CD4-positive, alpha-beta T cell treated with Interleukin-15 for 1 hour (primary cell): ENCODE measurements at places on chromosomes 1 and 21.

DNA sequence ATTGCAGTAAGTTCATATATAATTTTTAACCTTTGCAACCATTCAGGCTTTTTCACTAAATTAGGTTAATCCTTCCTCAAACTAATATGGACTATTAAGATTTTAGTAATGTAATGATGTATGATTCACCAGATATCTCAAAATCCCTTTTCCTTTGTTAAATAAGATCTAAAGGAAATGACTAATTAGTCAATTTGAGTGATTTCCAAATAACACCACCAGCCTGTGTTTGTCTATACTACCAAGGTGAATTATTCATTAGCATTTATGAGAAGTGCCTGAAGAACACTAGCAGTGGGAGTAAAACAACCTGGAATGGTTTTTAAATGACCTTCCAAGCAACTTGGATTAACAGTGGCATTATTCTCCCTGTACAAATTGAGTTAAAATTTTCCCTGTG lies 670.6 kb upstream of the PKN2 start:
- no peak for DNase-seq

GRCh38 chr1:42417166-42417565 lies 36.6 kb downstream of the RIMKLA start:
- no peak for DNase-seq

- DNase-seq = no peak
Measured at GRCh38 chr1:92329347-92330129, 30.7 kb downstream of the RPAP2 start.

- peak; percentile 26 for DNase-seq
Measured at GRCh38 chr1:31183927-31184554, 55.6 kb downstream of the NKAIN1 start.

DNA sequence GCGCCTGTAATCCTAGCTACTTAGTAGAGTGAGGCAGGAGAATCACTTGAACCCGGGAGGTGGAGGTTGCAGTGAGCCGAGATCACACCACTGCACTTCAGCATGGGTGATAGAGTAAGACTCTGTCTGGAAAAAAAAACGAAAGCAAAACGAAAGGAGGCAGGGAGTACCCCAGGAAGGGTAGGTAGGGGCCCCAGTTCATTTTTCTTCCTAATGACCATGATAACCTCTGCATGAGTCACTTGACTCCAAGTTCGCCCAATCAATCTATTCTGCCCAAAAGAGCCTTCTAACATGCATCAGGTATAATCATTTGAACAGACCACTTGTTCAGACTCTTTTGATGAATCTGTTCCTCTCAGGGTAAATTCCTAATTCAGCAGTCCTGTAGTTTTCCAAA lies 13.2 kb upstream of the TMEM201 start:
- DNase-seq = no peak

DNA sequence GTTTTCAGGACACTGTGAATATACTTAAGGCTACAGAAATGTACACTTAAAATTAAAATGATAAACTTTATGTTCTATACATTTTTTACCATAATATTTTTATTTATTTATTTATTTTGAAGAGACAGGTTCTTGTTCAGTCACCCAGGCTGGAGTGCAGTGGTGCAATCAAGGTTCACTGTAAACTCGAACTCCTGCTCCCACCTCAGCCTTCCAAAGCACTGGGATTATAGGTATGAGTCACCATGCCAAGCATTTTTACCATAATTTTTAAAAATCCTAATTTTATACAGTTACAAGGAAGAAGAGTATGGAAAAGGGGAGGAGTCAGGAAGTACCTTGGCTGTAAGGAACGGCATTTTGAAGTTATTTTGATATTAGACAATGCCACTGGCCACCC lies 23.6 kb upstream of the ANGPTL3 start:
- no peak for DNase-seq

DNA sequence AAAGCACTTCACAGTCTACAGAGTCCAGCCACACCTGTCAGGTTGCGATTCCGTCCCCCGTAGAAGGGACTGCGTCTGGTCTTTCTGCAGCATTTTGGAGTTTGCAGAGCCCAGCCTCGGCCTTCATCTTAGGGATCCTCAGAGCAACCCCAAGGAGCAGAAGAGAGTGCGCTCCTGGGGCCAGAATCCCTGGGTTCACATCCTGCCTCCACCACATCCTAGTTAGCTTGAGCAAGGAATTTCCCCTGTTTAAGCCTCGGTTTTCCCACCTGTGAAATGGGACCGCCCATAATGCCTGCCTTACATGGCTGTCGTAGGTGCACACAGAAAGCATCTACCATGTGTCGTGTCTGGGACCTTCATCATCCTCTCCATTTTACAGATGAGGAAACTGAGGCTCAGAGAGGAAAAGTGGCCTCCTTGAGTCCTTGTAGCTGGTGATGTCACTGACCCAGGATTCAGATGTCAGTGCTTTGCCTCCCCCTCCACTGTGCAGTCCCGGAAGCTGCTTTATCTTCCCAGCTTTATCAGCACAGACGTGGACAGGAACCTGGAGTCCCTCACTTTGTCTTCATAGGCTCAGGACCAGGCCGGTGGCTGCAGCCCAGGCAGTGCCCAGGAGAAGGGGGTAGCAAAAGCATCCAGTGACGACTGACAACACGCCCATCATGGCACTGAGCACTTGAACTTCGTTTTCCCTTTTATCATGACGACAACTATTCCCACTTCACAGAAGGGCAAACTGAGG lies 438.5 kb downstream of the MATN1 start:
- no peak for DNase-seq

DNA sequence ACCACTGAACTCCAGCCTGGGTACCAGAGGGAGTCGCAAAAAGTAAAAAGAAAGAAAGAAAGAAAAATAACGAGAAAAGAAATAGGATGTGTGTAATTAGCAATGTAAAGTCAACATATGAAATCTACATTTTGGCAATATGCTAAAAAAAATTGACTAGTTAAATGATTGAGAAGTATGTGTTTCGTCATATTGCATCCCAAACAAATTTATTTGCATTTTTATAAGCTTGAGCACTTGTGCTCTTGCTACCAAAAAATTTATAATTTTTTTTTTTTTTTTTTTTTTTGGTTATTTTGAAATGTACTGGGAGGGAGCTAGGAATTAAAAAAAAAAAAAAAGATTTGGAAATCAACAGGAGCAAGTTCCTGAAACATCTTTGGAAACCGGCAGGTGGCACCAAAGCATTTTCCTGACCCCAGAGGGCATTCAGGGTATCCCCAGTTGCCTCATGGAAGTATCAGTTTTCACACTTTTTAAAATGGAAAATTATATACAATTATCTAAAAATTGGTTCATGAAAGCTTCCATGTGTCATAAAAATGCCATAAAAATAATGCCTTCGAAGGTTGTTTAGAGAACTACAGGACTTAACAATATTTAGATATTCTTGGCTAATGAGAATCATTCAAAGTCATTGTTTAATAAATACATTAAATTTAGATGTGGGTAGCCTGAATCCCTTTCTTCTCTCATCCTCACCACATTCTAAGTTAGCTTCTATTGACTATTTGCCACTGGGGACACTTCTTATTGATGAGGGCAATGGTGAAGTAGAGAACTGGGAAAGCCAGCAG lies 4.8 kb upstream of the HEATR1 start:
- no peak for DNase-seq

GRCh38 chr1:58718435-58718834 lies 18.6 kb upstream of the MYSM1 start:
- DNase-seq = no peak

DNA sequence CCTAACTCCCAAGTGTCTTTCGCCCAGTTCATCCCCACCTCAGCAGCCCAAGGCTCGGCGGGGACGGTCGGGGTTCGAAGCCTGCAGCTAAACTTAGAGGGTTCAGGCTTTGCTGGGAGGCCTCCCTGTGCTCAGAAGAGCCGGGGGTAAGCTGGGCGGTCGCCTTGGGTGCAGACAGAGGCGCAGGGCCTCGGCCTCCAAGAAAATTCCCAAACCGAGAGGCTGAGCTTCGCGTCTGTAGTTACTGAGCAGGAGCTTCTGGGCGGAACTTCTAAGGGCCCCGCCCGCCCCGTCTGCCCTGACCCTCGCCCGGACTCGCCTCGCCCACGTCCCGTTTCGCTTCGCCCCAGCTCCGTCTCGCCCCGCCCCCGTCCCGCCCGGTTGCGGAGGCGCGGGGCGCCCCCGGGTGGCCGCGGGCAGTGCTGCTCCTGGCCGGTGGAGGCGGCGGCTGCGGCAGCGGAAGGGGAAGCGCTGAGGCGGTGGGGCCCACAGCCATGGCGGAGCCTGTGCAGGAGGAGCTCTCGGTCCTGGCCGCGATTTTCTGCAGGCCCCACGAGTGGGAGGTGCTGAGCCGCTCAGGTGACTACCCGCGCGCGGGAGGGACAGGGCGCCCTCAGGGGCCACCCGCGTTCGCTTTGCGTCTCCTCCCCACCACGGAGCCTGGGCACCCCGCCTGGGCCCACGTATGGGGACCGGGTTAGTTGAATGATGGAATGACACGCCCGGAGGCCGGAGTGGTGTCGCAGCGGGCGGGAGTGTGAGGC lies at the start of gene RWDD3:
Gene RWDD3, plus strand, starts transcription at position 474 of the 764 bp plus-strand sequence. Its CDS starts 21 bp downstream, at position 495.
- peak; percentile 91 for DNase-seq

DNA sequence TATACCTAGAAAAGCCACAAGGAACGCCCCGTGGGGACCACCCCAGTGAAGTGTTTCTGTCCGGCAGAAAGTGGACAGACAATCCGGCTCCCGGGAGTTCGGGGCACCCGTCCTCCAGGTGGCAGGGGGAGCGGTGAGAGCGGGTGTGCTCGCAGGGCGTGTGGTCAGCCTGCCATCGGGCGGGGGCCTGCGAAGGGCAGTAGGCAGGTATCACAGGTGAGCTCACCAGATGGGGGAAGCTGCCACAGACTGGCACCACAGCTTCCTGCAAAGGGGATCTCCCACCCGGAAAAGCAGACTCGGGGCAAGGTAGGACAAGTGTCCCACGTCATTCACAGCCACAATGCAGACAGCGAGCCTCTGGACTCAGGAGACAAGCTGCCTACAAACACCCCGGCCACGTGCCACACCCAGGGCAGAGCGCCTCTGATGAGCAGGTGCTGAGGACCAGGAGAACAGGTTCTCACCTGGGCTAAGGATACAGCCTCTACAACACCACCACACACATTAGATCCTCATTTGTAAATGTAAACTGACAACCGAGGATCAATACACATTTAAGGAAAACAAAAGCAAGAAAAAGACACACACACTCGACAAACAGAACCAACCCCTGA lies 36.4 kb downstream of the VPS26C start:
- no peak for DNase-seq

DNA sequence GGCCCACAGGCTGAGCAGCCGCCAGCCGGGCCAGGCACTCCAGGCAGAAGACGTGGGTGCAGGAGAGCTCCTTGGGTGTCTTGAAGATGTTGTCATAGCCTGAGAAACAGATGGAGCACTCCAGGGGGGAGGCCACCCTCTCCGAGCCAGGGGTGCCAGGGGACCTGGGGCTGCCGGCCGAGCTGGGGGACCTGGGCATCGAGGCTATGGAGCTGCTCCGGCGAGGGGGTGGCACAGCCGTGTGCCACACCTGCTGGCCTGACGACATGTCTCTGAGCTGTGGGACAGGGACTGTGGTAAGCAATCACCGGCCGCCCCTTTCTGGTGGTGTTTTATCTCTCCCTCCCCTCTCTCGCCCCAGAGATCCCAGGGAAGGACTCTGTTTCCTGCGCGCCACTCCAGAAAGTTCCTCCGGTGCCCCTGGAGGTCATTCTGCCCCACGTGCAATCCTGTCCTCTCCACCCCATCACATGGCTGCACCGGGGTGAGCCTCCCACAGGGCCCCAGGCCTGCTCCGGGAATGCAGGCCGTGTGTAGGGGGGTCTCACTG lies 1.7 kb downstream of the RNF223 start:
- no peak for DNase-seq

- peak; percentile 24 for DNase-seq
Measured at GRCh38 chr21:37675202-37675801, 241.0 kb downstream of the KCNJ6 start.

DNA sequence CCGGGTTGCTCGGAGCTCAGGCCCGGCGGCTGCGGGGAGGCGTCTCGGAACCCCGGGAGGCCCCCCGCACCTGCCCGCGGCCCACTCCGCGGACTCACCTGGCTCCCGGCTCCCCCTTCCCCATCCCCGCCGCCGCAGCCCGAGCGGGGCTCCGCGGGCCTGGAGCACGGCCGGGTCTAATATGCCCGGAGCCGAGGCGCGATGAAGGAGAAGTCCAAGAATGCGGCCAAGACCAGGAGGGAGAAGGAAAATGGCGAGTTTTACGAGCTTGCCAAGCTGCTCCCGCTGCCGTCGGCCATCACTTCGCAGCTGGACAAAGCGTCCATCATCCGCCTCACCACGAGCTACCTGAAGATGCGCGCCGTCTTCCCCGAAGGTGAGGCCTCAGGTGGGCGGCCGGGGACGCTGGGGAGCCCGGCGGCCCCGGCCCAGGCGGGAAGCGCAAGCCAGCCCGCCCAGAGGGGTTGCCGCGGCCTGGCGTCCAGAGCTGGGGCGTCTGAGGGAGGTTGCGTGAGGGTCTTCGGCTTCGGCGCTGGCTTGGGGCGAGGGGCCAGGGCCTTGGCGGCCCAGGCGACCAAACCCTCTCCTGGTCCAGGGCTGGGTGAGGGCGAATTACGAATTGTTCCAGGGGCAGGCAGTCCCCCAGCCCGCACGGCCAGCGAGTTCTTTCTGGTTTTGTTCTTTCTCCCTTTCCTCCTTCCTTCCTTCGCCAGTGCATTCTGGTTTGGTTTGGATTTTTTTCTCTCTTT lies 805 bp downstream of the SIM2 start:
- DNase-seq = no peak

GRCh38 chr21:35942211-35943144 lies 117.8 kb downstream of the SETD4 start:
- DNase-seq = no peak

DNA sequence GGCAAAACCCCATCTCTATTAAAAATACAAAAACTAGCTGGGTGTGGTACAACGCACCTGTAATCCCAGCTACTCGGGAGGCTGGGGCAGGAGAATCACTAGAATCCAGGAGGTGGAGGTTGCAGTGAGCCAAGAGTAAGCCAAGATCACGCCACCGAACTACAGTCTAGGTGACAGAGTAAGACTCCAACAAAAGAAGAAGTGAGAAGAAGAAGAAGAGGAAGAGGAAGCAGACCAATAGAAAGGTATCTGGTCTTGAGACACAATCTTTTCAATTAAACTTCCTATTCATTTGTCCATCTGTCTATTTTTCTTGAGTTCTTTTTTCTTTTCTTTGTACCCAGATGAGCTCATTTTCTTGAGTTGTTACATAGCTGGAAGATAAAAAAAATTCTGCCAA lies 55.7 kb upstream of the ACADM start:
- DNase-seq = no peak

- no peak for DNase-seq
Measured at GRCh38 chr1:83503153-83503552, 495.8 kb downstream of the TTLL7 start.

DNA sequence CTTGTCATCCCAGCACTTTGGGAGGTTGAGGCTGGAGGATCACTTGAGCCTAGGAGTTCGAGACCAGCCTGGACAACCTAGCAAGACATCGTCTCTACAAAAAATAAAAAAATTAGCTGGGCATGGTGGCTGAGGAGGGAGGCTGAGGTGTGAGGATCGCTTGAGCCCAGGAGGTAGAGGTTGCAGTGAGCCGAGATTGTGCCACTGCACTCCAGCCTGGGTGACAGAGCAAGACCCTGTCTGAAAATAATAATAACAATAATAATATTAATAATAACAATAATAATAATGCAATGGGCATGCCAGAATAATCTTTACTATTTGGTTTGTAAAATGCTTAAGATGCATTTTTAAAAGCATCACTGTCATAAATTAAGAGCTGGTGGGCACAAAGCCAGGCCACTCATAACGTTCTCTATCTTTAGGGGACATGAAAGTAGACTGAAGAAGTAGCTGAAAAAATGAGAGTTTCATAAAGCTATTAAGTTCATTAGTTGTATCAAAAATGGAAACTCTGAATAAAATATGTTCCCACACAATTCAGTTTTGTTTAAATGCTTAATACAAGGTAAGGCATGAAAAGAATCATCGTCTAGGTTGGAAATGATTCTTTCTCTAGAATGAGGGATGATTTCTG lies 51.6 kb upstream of the ITPKB start:
- DNase-seq = no peak
